Forelimb muscle (tissue), 1 donor: ENCODE measurements at places on chromosomes 12 and 14.

DNA sequence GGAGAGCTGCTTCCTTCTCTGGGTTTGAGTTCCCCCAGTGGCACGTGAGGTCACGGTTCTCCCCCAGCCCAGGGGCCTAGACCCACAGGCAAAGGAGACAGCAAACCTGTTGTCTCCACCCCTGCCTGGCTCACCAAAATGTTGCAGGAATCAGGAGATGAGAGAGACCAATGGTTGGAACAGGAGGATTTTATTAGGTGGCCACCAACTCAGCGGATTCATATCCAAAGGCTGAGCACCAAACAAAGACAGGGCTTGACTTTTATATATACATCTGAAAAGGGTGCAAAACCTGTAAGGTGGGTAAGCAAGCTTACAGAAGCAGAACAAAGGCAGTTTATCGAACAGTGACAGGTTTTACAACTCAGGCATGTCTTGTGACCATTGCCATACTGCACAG, 9.2 kb upstream of the ADAM21 start:
- DNase-seq = no peak

DNA sequence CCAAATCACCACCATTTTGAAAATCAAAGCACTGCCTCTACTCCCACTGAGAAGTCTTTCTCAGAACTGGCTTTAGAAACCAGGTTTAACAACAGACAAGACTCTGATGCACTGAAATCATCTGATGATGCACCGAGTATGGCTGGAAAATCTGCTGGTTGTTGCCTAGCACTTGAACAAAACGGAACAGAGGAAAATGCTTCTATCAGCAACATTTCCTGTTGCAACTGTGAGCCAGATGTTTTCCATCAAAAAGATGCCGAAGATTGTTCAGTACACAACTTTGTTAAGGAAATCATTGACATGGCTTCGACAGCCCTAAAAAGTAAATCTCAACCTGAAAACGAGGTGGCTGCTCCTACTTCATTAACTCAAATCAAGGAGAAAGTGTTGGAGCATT, 115.0 kb upstream of the NPAS3 start:
- no peak for DNase-seq

GRCh38 chr12:29249930-29250329, 100.9 kb downstream of the FAR2 start:
- no peak for DNase-seq

GRCh38 chr14:42095155-42095554, 488.5 kb downstream of the LRFN5 start:
- no peak for DNase-seq

GRCh38 chr12:98274430-98275130, 240.8 kb upstream of the TMPO start:
- no peak for DNase-seq

- DNase-seq = no peak
These were observed 1.3 kb downstream of the CLEC1A start for GRCh38 chr12:10097521-10097920.

- no peak for DNase-seq
These were observed 64.5 kb upstream of the SSTR1 start for GRCh38 chr14:38143170-38143569.

DNA sequence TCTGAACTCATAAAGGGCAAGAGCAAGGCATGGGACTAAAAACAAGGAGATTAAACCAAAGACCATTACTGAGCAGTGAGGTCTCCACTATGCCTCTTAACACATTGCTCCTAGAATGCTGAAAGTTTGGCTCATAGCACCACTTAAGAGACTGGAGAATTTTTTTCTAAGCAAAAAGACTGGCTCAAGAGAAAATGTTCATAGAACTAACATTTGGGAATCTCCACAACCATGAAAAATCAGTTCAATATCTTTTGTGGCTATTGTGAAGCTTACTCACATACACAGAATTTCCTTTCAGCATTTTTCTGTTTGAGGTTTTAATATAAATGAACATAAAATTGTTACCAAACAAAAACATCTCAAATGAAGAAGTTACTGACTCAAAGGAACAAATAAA, 255.8 kb downstream of the CCDC91 start:
- DNase-seq = no peak

DNA sequence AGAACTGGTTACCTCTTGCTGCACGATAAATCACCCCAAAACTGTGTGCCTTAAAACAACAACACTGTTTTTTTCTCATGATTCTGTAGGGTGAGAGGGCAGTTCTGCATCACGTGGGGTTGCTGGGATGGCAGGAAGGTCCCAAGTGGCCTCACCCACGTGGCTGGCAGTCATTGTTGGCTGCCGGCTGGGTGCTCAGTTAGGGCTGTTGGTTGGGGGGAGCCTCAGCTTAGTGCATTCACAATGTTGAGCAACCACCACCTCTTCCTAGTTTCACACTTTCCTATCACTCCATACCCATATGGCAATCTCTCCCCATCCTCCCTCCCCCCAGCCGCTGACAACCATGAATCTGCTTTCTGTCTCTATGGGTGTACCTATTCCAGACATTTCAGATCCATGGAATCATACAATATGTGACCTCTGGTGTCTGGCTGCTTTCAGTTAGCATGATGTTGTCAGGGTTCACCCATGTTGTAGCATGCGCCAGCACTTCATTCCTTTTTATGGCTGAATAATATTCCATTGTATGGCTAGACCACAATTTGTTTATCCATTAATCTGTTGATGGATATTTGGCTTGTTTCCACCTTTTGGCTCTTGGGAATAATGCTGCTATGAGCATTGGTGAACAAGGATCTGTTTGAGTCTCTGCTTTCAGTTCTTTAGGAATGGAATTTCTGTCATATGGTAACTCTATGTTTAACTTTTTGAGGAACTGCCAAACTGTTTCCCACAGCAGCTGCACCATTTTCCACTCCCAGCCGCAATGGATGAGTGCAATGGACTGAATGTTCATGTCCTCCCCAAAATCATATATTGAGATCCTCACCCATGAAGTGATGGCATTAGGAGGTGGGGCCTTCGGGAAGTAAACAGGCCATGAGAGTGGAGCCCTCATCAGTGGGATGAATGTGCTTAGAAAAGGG, 11.2 kb upstream of the POP5 start:
- DNase-seq = no peak

GRCh38 chr12:120115066-120115465, 1.5 kb downstream of the RAB35 start:
- no peak for DNase-seq

GRCh38 chr14:65910108-65910786, 497.7 kb downstream of the FUT8 start:
- peak; percentile 5 for DNase-seq

- no peak for DNase-seq
These were observed 38.9 kb downstream of the NIN start for GRCh38 chr14:50792051-50792477.

GRCh38 chr14:99202516-99202915, 69.5 kb downstream of the BCL11B start:
- DNase-seq = no peak

DNA sequence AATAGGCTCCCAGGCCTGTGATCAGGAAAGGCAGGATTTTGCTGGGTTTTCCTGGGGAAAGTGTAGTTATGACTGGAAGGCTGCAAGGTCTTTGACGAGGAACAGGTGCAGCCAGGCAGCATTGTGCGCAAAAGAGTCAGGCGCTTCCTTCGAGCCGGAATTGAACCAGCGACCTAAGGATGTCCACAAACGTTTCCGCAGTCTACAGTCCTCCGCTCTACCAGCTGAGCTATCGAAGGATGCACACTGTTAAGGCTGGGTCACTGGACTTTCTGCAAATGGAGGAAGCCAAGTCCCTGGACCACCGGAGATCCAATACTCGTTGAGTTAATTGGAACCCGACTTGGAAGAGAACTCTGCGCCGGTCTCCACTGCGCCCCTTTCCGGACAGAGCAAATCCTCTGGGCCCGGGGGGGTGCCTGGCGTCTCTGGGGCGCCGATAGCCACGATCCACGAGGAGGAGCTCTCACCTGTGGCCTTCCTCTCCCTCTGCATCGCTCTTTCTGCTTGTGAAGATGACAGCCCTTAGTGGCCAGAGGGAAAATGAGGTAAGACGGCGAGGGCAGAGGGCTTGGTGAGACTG, 18.4 kb upstream of the OR6S1 start:
- DNase-seq = no peak

- DNase-seq = no peak
These were observed 160.2 kb downstream of the PELI2 start for GRCh38 chr14:56278383-56278782.

DNA sequence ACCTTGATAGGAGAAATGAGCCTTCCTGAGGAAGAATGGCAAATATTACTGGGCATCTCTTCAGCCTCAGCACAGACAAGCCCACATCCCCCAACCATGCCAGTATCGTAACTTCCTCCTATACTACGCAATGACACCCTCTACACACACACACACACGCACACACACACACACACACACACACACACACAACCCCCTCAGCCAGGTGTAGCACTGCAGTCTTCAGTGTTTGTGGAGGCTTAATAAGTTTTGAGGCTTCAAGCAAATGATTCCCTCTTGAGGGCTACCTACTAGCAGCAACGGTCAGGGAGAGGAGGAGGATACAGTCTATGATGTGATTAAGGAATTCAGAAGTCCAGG, 1.6 kb downstream of the DGKA start:
- DNase-seq = no peak

- DNase-seq = no peak
These were observed 37.9 kb upstream of the MDM1 start for GRCh38 chr12:68370006-68370590.

DNA sequence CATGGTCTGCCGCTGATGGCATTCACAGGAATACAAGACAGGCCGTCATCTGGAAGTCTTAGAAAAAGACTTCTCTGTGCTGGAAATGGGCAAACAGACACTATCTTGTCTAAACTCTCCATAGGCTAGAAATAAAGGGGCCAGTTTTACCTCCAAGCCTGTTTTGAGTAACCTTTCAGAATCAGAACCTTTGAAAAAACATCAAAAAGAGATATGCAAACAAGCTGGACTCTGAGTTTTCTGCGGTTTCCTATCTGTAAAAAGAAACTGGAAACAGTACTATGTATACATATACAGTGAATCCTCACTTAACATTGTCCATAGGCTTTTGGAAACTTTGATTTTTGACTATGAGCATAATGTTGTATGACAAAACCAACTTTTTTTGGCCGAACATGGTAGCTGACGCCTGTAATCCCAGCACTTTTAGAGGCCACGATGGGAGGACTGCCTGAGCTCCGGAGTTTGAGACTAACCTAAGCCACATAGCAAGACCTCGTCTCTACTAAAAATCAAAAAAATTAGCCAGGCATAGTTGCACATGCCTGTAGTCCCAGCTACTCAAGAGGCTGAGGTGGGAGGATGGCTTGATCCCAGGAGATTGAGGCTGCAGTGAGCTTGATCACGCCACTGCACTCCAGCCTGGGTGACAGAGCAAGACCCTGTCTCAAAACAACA, 92.9 kb upstream of the MAX start:
- no peak for DNase-seq

DNA sequence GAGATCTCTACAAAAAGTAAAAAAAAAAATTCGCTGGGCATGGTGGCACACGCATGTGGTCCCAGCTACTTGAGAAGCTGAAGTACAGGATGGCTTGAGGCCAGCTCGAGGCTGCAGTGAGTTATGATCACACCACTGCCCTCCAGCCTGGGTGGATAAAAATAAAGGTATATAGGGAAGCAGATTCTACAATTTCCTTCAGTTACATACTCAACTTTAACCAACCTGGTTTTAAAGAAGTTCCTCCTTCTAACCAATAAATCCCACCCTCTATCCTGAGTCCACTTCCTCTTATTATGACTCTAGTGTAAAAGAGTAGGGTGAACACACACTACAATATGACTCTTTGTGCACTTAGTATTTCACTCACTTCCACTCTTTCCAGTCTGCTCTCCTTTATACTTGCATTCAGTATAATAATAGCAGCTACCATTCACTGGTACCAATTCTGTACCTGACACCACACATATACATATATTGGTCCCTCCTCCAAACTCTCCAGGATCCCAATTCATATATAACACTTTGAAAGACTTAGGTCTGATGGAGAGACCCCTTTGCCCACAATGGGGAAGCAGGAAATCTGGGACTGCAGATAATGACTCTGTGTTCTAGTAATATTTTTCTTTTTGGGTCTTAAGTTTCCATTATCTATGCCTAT, 2.3 kb downstream of the ARF3 start:
- DNase-seq = no peak

DNA sequence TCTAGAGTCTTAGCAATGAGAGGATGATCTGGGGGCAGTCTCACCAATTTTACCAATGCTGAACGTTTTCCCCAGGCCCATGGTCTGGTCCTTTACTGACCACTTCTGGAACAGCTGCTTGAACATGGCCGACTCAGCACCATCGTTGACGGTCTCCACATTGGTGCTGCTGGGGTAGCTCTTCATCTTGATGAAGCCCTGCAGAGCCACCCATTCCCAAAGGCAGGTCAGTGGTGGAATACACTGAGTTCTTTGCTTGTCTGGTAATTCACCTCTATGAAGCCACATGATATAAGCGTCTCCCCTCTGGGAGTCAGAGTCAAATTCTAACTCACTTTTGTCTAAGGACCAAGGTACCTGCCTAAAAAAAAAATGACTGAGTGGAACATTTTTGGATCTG, 10.2 kb downstream of the AVIL start:
- DNase-seq = no peak

GRCh38 chr14:96204151-96205058, at the start of gene BDKRB2:
Gene BDKRB2, plus strand, starts transcription at chr14:96204839. Its CDS starts 32,269 bp downstream, at chr14:96237108.
- DNase-seq = peak; percentile 44

DNA sequence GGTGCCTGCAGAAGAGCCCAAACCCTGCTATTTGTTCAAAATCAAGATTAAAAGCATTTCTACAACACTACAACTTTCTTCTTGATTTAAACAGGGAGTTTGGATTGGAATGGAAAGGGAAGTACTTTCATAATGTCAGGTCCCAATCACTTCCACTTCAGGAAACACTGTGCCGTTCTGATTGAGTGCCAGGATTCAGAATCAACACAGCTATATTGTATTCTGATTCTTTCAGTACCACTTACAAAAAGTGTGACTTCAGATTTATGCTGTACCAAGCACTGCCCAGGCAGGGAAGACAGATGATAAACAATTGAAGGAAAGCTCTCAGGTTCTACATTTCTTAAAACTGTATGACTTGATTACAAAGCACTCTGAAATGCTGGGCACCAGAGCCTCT, 3.2 kb downstream of the TDP1 start:
- no peak for DNase-seq

DNA sequence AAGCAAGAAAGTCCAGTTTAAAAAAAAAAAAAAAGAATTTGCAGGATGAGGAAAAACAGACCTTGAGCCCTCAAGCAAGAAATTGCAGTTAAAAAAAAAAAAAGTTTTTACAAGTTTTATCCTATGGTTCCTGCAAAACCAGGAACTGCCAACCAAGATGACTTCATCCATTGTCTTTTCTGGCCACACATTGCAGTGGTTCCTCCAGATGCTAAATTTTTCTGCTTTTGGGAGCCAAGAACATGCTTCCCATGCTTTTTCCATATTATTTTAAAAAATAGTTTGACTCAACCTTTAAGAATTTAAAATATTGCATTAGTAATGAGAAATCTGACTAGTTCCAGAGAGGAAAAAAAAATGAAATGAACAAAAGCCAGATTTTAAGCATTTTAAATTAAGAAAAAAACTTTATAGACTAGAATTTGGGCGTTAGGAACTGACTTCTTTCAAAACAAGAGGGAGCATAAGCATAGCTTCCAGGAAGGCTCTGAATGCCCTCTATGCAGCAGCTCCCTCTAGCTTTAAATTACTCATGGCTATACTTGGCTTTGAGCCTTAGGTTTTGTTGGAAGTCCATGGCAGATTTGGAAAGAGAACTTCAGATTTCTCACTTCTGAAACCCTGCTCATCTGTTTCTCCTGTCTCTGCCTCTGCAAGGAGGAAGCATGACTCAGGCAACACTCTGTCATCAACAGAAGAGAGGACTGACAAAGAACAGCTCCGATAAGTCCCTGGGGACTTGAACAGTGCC, 124.5 kb downstream of the GPR65 start:
- DNase-seq = no peak

GRCh38 chr12:50051101-50051806, 6.1 kb upstream of the ASIC1 start:
- DNase-seq = no peak
